Ecto neural progenitor cell (in vitro differentiated cells): ENCODE measurements at places on chromosomes 11 and 22.
A peak's percentile ranks its signal among the peaks of the same experiment; 100 is the strongest.

GRCh38 chr22:35522225-35523149 lies 18.1 kb upstream of the RASD2 start:
- no peak for DNase-seq

- peak; percentile 39 for DNase-seq
Observed at GRCh38 chr11:45930031-45930794, 7.8 kb downstream of the LARGE2 start.

DNA sequence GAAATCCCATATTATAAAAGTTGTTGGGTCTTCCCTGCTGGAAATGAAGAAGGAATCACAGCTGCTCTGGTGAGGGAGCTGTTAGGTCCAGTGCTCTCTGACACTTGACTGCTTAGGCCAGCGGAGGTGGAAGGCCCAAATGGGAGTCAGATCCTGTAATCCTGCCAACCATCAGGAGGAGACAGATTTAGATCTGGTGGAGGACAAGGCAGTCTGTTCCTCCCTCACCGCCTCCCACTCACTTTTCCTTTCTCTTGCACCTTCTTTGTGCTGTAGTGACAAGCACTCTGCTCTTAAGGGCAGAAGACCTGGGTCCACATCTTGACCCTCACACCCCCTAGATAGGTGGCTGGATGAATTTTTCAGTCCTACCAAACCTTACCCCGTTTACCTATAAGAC lies 59.7 kb upstream of the CHST1 start:
- no peak for DNase-seq

GRCh38 chr11:114076921-114077331 lies 17.4 kb downstream of the ZBTB16 start:
- no peak for DNase-seq

DNA sequence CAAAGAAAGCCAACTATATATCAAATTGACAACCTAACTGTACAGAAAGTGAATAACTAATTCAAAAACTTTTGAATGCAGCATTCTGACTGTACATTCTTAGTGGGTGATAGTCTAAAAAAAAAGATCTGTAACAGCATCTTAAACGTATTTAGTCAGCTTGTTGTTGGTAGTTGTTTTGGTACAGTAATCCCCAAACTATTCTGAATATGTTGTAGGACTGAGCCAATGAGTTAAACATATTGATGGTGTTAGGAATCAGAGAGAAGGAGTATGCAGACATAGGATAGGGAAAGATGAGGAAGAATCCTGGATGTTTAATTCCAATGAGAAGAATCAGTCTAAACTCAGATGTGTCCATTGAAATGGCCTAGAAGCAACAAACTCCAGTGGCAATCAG lies 41.9 kb upstream of the KIRREL3 start:
- no peak for DNase-seq

- no peak for DNase-seq
Observed at GRCh38 chr22:45686004-45686403, 14.4 kb downstream of the ATXN10 start.

- DNase-seq: no peak
Observed at GRCh38 chr11:121449123-121449522, 3.0 kb upstream of the SORL1 start.

- DNase-seq: no peak
Observed at GRCh38 chr22:44730022-44730393, 22.4 kb upstream of the ARHGAP8 start.

DNA sequence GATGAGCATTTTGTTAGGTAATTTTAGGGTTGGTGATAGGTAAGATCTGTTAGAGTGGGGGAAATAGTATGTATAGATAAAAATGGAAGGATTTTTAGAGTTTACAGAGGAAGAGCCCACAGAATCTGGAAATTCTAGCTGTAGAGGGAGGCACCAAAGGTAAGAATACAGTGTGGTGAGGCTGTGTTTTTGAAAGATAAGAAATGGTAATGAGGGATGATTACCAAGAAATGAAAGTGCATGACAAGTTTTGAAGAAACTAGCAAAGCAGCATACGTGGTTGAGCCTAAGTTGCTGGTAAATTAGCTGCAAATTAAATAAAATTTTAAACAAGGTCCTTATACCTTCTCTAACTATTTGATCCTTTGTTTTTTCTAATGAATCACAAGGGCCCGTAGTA lies 14.6 kb upstream of the RASSF10 start:
- DNase-seq: no peak

GRCh38 chr11:18005376-18006129 lies 7.3 kb downstream of the SERGEF start:
- no peak for DNase-seq

GRCh38 chr22:20825624-20826023 lies 33.0 kb downstream of the PI4KA start:
- no peak for DNase-seq

GRCh38 chr11:121472312-121472711 lies 19.5 kb upstream of the SORL1-AS1 start:
- DNase-seq: no peak

DNA sequence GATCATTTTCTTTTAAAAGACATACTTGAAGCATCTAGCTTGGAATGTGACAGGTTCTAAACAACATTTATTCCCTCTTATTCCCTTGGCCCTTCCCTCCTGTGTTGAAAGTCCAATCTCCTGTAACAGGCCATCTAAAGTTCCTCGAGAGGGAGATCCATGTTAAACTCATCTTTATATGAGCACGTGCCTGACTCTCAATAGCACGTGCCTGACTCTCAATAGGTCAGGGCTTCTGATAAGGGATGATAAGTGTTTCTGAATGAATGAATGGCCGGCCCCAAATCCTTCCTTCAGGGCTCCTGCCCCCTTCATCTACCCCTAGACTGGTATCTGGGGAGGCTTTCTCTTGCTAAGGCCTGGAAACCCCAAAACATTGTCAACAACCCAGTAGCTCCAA lies 27.2 kb downstream of the RPL27A start:
- DNase-seq: no peak

DNA sequence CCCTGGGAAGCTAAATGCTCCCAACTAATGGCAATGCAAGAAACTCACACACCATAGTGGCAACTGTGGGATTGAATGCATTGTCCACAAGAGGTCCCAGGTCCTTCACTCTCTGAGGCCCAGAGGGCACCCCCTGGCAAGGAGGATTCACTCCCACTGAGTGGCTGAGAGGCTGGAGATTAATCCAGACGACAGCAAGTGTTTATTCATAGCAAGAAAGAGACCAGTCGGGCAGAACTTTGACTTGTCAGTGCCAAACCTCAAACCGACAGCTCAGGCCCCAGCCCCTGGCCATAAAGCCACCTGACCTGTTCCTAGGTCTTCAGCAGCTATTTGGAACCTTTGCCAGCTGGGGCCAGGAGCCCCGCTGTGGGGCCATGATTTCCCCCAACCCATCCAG lies 54.5 kb upstream of the MPEG1 start:
- DNase-seq: no peak

- DNase-seq: no peak
Observed at GRCh38 chr22:27905653-27906052, 13.4 kb downstream of the PITPNB start.

- DNase-seq: peak; percentile 19
Observed at GRCh38 chr11:111427471-111427912, 48.4 kb upstream of the POU2AF1 start.

- DNase-seq: no peak
Observed at GRCh38 chr11:118893662-118894061, 10.0 kb downstream of the CXCR5 start.

DNA sequence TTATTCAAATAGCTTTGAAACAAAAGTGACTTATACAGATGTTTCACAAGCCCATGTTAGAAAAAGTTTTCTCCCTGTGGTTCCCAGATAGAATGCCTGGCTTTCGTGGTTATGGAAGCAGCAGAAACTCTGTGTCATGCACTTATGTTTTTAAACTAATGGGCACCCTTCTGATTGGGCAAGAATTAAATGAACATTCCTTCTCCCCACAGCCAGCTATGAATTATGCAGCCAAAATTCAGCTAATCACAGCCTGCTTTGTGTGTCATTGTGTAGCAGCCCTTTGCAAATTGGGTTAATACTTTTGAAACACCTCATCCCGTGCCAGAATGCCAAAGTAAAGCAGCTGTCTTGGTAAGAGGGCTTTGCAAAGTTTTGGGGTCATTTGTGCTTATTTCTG lies 46.9 kb downstream of the PANX1 start:
- no peak for DNase-seq

DNA sequence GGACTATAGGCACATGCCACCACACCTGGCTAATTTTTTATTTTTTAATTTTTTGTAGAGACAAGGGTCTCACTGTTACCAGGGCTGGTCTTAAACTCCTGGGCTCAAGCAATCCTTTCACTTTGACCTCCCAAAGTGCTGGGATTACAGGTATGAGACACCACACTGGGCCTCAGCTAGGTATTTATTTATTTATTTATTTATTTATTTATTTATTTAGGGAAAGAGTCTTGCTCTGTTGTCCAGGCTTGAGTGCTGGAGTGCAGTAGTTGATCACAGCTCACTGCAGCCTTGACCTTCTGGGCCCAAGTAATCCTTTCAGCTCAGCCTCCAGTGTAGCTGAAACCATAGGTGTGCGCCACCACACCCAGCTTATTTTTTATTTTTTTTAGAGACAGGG lies 43.2 kb downstream of the HORMAD2 start:
- DNase-seq: no peak

DNA sequence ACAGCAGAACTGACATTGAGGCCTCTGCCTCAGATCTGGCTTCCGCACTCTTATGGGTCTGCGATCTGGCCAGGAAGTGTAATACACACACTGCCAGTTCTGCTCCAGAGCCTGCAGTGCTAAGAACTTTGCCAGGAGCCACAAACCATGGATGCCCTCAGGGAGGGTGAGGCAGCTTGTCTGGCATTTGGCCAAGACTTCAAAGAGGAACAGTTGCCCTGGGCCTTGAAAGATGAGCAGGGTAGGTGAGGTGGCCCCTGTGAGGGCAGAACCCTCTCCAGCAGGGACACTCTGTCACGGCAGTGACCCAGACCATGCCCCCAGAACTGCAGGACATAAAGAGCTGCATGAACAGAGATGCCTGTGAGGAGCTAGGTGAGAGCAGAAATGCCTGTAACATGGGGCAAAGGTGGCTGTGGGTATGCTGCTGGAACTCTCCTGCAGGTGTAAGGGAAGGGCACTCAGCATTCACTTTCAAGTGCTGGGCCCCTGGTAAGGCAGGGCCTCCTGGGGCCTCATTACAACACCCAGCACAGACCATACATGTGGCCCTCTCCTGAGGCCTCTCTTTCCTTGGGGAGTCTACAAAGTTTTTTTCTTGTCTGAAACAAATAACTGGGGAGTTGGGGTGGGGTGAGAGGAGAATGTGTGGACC lies 47.3 kb downstream of the NEU3 start:
- DNase-seq: peak; percentile 39

DNA sequence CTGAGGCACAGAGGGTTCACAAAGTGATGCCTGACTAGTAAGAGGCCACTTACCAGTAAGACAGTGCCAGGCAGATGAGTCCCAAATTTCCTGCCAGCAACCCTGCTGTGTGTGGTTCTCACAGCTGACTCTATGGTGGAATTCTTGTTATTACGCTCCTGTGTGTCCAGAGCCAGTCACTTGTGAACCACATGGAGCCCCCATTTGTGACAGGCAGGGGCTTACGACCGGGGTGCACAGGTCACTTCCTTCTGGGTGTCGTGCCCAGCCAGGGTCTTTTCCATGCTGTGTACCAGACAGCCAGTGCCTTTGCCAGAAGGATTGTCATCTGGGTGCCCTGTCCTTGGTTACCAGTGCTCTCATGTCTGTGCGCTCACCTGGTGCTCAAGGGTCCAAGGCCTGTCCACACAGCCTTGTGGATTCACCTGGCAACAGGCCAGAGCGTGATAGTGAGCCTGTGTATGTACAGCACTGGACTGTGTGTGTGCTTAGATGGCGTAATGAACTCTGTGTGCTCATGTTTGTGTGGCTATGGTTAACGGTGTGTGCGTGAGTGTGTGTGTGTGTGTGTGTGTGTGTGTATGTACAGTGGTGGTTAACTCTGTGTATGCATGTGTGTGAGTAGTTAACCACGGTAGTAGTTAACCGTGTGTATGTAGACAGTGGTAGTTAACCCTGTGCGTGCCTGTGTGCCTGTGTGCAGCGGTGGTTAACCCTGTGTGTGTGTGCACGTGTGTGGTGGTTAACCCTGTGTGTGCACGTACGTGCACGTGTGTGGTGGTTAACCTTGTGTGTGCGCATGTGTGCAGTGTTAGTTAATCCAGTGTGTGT lies 18.6 kb downstream of the GRAMD4 start:
- no peak for DNase-seq

- DNase-seq: no peak
Observed at GRCh38 chr11:22339611-22340010, 1.4 kb downstream of the SLC17A6 start.

DNA sequence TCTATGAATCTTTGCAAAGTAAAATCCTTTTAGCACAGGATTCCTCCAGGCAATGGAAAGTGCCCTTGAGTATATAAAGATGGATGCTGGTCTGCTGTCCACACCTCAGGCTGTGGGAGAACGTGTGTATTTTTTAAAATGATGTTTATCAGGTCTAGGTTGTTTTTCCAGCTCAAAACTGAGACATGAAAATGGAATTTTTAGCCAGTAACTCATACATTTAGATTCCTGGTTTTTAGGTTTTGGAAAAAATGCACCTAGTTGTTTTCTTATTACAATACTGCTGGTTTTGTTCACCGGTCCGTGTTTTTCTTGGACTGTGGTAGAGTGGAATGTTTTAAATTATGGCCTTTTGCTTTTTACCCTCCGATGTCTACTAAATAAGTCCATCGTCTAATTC lies 554.7 kb downstream of the SOX6 start:
- no peak for DNase-seq

DNA sequence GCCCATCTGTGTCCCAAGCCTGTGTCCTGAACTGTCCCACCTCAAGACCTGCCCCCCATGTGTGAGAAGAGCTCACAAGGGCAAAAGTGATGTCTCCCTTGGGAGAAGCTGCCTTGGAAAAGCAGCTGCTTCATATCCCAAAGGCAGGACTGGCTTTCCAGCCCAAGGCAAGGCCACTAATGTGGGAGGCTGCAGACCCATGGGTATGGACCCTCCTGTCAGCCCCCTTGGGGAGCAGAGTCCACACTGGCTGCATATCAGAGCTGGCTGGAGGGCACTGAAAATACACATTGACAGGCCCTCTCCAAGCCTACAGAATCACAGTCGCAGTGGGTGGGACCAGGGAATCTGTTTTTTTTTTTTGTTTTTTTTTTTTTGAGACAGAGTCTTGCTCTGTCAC lies 2.7 kb downstream of the PELI3 start:
- DNase-seq: no peak

- no peak for DNase-seq
Observed at GRCh38 chr11:104005234-104005855, 31.1 kb upstream of the DDI1 start.

DNA sequence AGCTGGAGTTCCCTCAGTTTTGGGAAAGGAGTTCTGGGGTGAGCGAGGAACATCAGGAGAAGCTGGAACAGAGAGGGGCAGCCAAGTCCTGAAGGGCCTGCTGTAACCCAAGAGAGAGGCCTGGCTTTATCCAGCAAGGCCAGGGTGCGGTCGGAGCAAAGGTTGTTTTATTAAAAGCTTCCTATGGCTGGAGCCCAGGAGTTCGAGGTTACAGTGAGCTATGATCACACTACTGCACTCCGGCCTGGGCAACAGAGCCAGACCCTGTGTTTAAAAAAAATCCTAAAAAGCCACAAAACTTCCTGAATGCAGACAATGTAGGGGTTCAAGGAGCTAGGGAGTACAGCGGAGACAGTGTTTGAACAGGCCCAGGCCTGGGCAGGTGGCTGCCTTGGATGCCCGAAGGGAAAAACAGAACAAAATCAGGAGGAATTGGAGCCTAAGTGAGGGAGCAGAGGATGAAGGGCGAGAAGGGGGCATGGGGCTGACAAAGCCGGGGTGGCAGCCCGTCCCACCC lies 22.2 kb upstream of the MALAT1 start:
- no peak for DNase-seq

GRCh38 chr11:75654314-75654713 lies 14.5 kb downstream of the MAP6 start:
- DNase-seq: no peak

GRCh38 chr11:46388619-46389449 lies 2.7 kb downstream of the CHRM4 start:
- no peak for DNase-seq
